ENCODE measurements at places on chromosomes 2 and 18.

GRCh38 chr2:147511491-147511948 lies 333.3 kb upstream of the ACVR2A start:
- DNase-seq, result no peak

DNA sequence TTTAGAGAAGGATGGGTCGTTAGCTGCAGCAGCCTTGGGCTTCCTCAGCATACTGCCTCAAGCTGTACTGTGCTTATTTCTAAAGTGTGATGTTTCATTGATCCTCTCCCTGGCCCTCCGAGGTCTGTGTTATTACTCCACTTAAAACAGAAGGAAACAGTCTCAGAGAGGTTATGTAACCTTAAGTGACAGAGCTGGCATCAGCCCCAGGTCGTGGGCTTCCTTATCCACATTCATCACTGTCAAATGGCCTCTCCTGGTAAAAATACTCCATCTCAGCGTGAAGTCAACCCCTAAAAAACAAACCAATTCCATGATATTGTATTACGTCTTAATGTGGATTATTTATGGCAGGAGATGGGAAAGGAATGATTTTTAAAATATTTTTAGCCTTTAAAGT lies 153.3 kb upstream of the NOSTRIN start:
- no peak for DNase-seq

- peak; percentile 15 for DNase-seq
Observed at GRCh38 chr2:37849911-37850310, 75.2 kb upstream of the RMDN2 start.

DNA sequence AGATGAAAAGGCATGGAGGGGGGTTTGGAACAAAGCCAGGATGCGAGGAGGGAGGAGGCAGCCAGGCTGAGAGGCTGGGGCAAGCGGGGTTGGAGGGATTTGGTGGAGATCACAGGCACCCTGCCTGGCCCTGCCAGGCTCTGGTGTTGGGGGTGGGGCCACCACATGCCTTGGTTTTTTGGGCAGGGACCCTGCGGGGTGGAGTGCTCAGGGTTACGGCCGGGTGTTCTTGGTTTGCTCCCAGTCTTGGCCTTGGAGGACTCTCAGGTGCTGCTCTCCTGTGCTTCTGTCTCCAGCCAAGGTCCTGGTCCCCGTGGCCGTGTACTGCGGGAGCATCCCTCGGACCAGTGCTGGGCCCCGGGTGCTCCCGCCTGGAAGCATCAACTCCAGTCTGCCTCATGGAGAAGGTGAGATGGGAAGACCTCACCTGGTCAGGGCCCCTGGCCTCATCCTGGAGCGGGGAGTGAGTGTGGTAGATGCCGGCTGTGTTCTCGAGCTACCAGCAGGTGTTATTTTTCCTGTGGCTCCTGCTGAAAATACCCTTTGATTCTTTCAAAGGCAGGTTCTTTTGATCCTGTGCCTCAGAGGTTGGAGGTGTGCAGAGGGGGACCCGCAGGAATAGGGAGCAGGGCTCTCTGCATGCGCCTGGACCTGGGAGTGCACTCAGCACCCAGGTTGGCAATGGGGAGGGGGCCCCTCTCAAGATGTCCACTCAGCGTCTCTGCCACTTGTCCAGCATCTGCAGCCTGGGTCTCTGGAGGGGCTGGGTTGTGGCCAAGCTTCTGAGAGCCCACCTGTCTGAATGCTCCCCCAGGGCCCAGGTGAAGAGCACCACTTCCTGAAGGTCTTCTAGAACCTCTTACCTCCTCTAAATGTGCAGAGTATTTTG lies 17.0 kb downstream of the TOGARAM2 start:
- no peak for DNase-seq

- no peak for DNase-seq
Observed at GRCh38 chr2:120761911-120762310, 26.2 kb downstream of the GLI2 start.

- no peak for DNase-seq
Observed at GRCh38 chr2:237682856-237683670, 55.7 kb downstream of the LRRFIP1 start.

GRCh38 chr2:96146153-96146880 lies 1.1 kb upstream of the DUSP2 start:
- DNase-seq, result peak; percentile 90

DNA sequence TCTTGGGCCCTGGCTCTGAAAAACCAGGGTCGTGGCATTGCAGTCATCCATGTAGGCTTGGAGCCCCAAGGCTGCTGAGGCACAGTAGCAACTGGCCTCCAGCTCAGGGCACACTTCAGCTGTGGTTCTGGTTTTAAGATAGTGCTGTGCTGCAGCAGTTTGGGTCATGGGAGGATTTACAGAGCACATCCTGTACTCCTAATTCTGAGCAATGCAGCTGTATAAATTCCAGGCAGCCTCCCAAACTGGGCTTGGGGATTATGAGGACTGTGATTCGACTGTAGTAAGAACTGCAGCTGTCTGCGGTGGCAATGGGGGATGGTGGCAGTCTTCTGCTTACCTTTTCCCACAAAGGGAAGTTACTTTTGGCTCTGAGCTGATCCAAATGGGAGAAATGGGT lies 536.3 kb upstream of the GCFC2 start:
- no peak for DNase-seq

GRCh38 chr18:48943736-48944527 lies 6.8 kb downstream of the SMAD7 start:
- no peak for DNase-seq

- DNase-seq, result no peak
Observed at GRCh38 chr2:9263428-9263827, 56.8 kb downstream of the ASAP2 start.

- no peak for DNase-seq
Observed at GRCh38 chr18:62878305-62878704, 163.0 kb downstream of the PHLPP1 start.

Data from stimulated activated CD8-positive, alpha-beta memory T cell treated with anti-CD3 and anti-CD28 coated beads, Interleukin-15, amount 100 ng/mL, for 48 hours (primary cell).